H1 (cell line): ENCODE measurements at places on chromosomes 16 and 17.
A peak's percentile ranks its signal among the peaks of the same experiment; 100 is the strongest.

DNA sequence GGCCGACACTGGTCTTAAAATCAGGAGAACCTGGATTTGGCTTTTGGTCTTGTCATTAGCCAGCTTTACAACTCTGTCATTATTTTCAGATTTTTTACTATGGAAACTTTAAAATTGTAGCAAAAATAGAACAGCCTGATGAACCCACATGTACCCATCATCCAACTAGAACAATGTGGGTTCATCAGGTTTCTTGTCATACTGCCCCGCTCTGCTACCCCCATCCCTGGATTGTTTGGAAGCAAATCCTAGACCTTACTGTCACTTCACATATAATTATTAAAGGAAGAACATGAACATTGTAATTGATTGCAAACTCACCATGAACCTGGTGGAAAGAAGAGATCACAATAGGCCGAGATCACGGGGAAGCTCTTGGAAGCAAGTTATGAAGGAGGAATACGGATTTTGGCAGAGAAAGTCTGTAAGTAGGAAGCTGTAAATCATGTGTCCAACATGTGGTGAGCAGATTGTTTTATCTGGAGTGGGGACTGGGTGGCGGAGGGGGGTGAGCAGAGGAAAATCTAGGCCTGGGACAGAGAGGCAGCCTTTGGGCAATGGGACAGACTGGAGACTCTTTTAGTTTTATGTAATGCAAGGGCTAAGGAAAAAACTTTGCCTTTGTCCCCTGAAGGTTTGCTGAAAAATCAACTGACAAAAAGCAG lies 67.0 kb downstream of the PITPNC1 start:
- no peak overlapping the region for H3K27ac ChIP-seq
- H3K36me3 ChIP-seq, result no peaks in the 10 kb centered on the region
- H3K27me3 ChIP-seq, result no peaks in the 10 kb centered on the region
- no peak overlapping the region for H3K4me3 ChIP-seq

GRCh38 chr16:49789616-49790015 lies 66.3 kb downstream of the ZNF423 start:
- no peak for DNase-seq
- no peaks in the 10 kb centered on the region for H3K27me3 ChIP-seq
- H3K4me1 ChIP-seq, result peaks cover 9% of the 10 kb centered on the region
- no peaks in the 10 kb centered on the region for H3K36me3 ChIP-seq

DNA sequence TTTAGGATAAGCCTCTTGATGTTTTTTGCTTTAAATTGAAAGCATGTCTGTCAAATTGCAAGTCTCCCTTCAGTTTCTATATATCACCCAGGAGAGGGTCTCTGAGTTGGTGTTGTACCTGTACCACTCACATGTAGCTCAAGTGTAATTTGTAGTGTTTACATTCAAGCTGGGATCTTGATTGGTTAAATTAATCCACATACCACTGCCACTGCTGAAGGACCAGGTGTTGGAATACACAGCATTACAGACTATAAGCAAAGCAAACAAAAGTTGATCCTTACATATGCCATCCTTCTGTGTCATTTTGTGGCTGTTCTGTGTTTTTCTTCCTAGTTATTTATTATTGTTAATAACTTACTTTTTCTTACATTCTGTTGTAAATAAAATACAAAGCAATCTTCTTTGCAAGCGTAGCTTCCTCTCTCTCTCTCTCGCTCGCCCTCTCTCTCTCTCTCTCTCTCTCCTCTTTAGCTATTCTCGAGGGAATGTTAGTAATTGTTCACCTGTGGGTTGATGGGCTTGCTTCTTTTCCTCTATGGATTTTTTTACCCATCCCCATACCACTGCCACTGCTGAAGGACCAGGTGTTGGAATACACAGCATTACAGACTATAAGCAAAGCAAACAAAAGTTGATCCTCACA lies 20.8 kb upstream of the NOL11 start:
- no peak for DNase-seq
- no peak overlapping the region for H3K4me3 ChIP-seq
- H3K27me3 ChIP-seq, result no peaks in the 10 kb centered on the region
- H3K27ac ChIP-seq, result no peak overlapping the region

GRCh38 chr17:5378566-5379207 lies 40.8 kb downstream of the NUP88 start:
- H3K4me3 ChIP-seq, result no peak overlapping the region
- no peaks in the 10 kb centered on the region for H3K27me3 ChIP-seq
- no peaks in the 10 kb centered on the region for H3K4me1 ChIP-seq
- no peak overlapping the region for H3K27ac ChIP-seq

GRCh38 chr16:825341-826061 lies 25.0 kb upstream of the GNG13 start:
- no peaks in the 10 kb centered on the region for H3K4me1 ChIP-seq
- H3K27ac ChIP-seq, result no peak overlapping the region
- H3K4me3 ChIP-seq, result no peak overlapping the region
- no peak for DNase-seq
- H3K36me3 ChIP-seq, result no peaks in the 10 kb centered on the region
- no peaks in the 10 kb centered on the region for H3K27me3 ChIP-seq

GRCh38 chr17:50630524-50631194 lies 4.0 kb upstream of the ABCC3 start:
- no peak overlapping the region for H3K4me3 ChIP-seq
- peak; percentile 92 for DNase-seq
- H3K4me1 ChIP-seq, result peaks cover 21% of the 10 kb centered on the region
- peaks cover 31% of the 10 kb centered on the region for H3K27me3 ChIP-seq
- H3K36me3 ChIP-seq, result no peaks in the 10 kb centered on the region
- H3K27ac ChIP-seq, result no peak overlapping the region

- no peak overlapping the region for H3K4me3 ChIP-seq
- peaks cover 19% of the 10 kb centered on the region for H3K4me1 ChIP-seq
- 0 out of 2 replicates have a peak, but pooled peaks cover 4% of the 10 kb centered on the region for H3K36me3 ChIP-seq
- no peak for DNase-seq
These were observed 33.2 kb downstream of the GPRC5B start for GRCh38 chr16:19851476-19851875.

DNA sequence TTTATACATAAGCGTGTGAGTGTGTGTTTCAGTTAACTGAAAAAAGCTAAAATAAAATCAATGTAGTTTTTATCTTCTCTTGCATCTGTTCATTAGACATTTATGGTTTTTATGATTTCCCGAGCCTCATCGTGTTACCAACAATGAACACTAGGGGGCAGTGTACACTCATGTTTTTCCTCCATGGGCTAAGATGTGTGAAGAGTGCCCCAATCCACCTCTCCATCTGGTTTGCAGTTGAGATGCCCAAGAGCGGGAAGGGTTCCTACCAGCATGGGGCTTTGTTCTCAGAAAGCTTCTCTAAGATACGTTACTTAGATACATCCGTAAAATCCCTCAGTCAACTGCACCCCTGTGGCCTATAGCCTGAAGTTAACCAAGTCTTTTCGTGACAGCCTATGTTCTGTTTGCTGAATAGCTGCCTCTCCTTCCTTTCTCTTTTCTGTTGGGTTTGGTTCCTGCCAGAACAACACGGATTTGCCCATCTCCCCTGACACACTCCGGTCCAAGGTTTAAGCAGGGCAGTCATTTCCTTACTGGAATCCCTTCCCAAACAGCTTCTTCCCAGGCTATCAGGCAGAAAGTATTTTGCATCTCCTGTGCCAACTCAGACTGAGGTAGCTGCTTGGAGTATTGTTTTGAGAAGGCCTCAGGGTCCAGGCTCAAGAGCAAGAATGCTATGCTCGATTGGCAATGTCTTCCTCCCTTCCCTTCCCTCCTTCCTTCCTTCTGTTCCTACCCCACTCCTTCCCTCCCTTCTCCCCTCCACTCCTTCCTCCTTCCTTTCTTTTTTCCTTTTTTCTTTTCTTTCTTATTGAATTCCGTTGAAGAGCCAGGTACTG lies 12.9 kb upstream of the ELAC2 start:
- H3K36me3 ChIP-seq, result no peaks in the 10 kb centered on the region
- H3K4me3 ChIP-seq, result no peak overlapping the region
- DNase-seq, result no peak
- H3K27me3 ChIP-seq, result no peaks in the 10 kb centered on the region
- no peak overlapping the region for H3K27ac ChIP-seq
- H3K4me1 ChIP-seq, result no peaks in the 10 kb centered on the region

- peaks cover 40% of the 10 kb centered on the region for H3K4me1 ChIP-seq
- peak overlapping the region; percentile 60 for H3K4me3 ChIP-seq
- no peaks in the 10 kb centered on the region for H3K36me3 ChIP-seq
- H3K27ac ChIP-seq, result peak overlapping the region; percentile 96
- DNase-seq, result no peak
- no peaks in the 10 kb centered on the region for H3K27me3 ChIP-seq
These were observed 5.4 kb upstream of the CLDN9 start for GRCh38 chr16:3007059-3007956.

DNA sequence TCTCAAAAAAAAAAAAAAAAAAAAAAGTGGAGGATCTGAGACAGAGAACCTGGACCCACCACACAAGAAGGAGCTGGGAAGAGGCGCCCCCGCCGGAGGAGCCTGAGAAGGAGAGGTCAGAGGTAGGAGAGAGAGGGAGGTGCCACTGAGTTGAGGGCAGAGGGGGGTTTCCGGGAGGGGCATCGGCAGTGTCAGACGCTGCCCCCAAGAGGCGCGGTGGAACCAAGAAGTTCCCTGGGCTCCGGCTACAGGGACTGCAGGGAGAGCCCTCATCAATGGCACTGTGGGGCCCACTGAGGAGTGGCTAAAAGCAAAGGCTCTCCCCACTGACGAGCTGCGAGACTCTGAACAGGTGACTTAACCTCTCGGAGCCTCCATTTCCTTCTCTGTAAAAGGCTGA lies 4.2 kb downstream of the CCDC42 start:
- peaks cover 4% of the 10 kb centered on the region for H3K4me1 ChIP-seq
- no peaks in the 10 kb centered on the region for H3K36me3 ChIP-seq
- no peak overlapping the region for H3K27ac ChIP-seq
- H3K27me3 ChIP-seq, result no peaks in the 10 kb centered on the region

DNA sequence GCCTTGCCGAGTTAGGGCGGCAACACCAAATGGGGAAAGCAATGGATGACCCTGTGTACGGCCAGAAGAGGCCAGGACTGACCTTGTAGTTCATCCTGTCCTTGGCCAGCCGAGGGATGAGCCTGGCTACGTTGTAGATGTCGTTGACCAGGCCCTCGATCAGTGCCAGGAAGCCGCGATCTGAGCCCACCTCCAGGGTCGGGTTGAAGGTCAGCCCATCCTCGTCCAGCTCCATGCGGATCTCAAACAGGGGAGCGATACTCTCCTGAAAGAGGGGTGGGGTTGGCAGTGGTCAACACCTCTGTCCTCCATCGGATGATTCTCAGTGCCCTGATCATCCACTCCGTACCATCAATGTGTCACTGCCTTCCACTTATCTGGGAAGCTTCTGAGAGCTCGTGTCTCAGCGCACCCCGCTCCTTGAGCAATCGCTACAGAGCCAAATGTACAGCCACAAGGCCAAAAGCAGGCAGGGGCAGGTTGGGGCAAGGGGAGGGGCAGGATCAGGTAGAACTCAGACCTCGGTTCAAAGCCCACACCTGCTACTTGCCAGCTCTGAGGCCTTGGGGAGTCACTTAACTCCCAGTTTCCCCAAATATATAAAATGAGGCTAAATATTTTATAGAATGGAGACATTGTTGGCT lies 39.9 kb downstream of the DNAH17 start:
- no peaks in the 10 kb centered on the region for H3K27me3 ChIP-seq
- H3K36me3 ChIP-seq, result no peaks in the 10 kb centered on the region
- no peak for DNase-seq
- H3K4me1 ChIP-seq, result peaks cover 2% of the 10 kb centered on the region

GRCh38 chr16:50265716-50266336 lies 525 bp upstream of the ADCY7 start:
- H3K4me1 ChIP-seq, result peaks cover 11% of the 10 kb centered on the region
- no peak overlapping the region for H3K27ac ChIP-seq
- H3K4me3 ChIP-seq, result no peak overlapping the region
- H3K36me3 ChIP-seq, result no peaks in the 10 kb centered on the region

GRCh38 chr16:64238571-64238970 lies 883.3 kb downstream of the CDH11 start:
- no peaks in the 10 kb centered on the region for H3K4me1 ChIP-seq
- no peak overlapping the region for H3K4me3 ChIP-seq
- no peak overlapping the region for H3K27ac ChIP-seq
- no peaks in the 10 kb centered on the region for H3K36me3 ChIP-seq
- no peaks in the 10 kb centered on the region for H3K27me3 ChIP-seq

DNA sequence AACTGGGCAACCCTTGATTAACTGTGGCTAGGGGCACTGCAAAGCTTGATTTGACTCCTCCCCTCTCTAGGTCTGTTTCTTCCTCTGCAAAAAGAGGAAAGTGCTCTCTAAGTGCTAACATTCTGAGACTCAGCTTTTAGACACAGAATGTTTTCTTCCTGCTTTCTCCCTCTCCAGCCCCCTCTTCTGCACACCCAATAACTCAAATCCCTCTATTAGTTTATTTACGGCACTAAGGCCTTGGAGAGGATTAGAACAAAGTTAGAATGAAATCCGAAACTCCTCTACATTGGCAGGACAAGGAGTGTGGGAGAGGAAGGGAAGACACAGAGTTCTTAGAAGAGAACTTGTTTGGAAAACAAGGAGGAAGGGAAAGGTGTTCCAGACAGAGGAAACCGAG lies 3.3 kb upstream of the SBK1 start:
- H3K4me1 ChIP-seq, result no peaks in the 10 kb centered on the region
- no peak overlapping the region for H3K27ac ChIP-seq

GRCh38 chr17:54867634-54868033 lies 33.0 kb upstream of the TOM1L1 start:
- no peak for DNase-seq
- H3K36me3 ChIP-seq, result no peaks in the 10 kb centered on the region
- no peak overlapping the region for H3K4me3 ChIP-seq
- no peak overlapping the region for H3K27ac ChIP-seq
- no peaks in the 10 kb centered on the region for H3K27me3 ChIP-seq

DNA sequence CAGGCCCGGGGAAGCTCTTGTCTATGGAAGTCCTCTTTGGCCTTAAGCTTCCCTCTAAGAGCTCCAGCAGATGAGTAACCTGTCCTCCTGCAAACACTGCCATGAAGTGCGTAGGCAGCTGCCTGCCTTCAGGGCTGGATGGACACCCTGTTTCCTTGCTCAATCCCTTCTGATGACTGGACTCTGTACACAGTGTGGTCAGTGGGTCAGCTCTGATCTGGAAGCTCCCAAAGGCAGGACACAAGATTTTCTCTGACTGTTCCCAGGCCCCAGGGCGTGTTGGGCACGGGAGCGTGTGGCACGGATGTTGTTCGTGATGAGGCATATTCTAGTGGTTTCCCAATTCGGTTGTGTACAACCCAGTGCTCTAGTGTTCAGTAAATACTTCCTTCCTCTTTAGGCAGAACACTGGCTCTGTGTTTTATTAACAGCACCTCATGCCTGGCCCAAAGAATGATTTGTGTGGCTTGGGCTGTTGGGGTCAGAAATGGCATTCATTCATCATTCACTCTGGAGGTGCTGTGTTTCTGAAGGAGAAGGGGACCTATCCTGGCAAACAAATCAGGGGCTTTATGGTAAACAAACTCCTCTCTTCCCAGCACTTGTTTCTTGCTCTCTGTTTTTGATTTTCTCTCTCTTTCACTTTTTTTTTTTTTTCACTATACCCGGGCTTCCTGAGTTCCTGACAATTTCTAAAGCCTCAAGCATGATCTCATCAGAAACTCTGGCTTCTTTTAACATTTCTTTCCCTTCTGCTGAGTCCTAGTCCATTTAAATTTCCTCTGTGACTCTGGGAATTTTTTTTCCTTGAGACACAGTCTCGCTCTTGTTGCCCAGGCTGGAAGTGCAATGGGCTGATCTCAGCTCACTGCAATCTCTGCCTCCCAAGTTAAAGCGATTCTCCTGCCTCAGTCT lies 12.0 kb upstream of the RNF157 start:
- DNase-seq, result no peak
- no peak overlapping the region for H3K4me3 ChIP-seq
- no peaks in the 10 kb centered on the region for H3K36me3 ChIP-seq
- H3K4me1 ChIP-seq, result no peaks in the 10 kb centered on the region
- H3K27me3 ChIP-seq, result no peaks in the 10 kb centered on the region
